ENCODE measurements at places on chromosomes 11 and 22. TPM values are rescaled to one million over a fixed set of nuclear protein-coding genes. Genes with fewer than 3 reads are reported as not detected.
A peak's percentile ranks its signal among the peaks of the same experiment; 100 is the strongest.

GRCh38 chr11:101444851-101445250 lies 139.0 kb downstream of the TRPC6 start:
- H3K4me3 ChIP-seq: no peak overlapping the region
- no peak overlapping the region for H3K27ac ChIP-seq
- H3K4me1 ChIP-seq: peaks cover 35% of the 10 kb centered on the region
- no peak for DNase-seq
- no peaks in the 10 kb centered on the region for H3K36me3 ChIP-seq

- H3K27ac ChIP-seq: peak overlapping the region; percentile 31
- no peak for DNase-seq
- H3K36me3 ChIP-seq: no peaks in the 10 kb centered on the region
- H3K4me1 ChIP-seq: peaks cover 29% of the 10 kb centered on the region
- no peaks in the 10 kb centered on the region for H3K27me3 ChIP-seq
These were observed 829.7 kb upstream of the FAT3 start for GRCh38 chr11:91394727-91395414.

MTCH2 gene
- total RNA-seq: 40.6 TPM

GRCh38 chr11:19951558-19952115 lies 208.6 kb downstream of the DBX1 start:
- H3K27ac ChIP-seq: no peak overlapping the region
- H3K4me3 ChIP-seq: peak overlapping the region; percentile 5
- H3K27me3 ChIP-seq: no peaks in the 10 kb centered on the region
- no peak for DNase-seq

RASL10A gene
- 1.6 TPM for total RNA-seq

DNA sequence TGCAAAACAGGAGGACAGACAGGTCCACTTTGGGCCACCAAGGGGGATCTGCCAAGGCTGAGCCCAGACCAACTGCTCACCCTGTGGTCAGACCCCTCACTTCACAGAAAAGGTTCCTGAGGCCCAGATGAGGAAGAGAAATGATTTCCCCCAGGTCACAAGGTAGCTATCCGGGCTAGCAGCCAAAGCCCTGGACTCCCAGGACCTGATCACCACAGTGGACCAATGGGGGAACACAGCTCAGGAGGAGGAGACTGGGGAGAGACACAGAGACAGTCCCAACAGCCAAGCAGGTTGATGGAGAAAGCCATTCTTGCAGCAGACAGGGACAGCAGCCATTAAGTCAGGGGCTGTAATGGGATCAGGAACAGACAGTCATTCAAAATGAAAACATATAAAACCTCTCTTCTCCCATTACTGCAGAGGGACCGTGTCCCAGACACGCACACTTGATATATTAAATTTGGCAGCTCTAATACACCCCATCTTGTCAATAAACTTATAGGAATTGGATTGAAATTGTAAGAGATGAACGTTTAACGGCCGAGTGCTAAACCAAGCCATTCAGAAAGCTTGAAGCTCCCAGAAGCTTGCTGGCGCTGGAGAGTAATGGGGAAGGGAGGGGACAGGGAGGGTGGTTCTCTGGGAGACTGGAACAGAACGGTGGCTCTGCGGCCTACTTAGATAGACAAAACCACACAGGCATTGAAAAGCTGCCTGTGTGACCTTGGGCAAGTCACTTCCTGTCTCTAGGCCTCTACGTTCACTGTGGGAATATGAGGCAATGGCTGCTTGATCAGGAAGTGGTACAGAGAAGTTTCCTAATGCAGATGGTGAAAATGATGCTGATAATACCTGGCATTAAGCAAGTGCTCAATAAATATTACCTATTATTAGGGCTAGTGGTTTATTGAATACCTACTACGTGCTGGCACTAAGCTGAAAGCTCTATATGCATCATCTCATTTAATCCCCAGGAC lies 16.0 kb downstream of the ZMAT5 start:
- no peaks in the 10 kb centered on the region for H3K27me3 ChIP-seq
- H3K4me3 ChIP-seq: no peak overlapping the region
- no peak for DNase-seq
- no peak overlapping the region for H3K27ac ChIP-seq

DNA sequence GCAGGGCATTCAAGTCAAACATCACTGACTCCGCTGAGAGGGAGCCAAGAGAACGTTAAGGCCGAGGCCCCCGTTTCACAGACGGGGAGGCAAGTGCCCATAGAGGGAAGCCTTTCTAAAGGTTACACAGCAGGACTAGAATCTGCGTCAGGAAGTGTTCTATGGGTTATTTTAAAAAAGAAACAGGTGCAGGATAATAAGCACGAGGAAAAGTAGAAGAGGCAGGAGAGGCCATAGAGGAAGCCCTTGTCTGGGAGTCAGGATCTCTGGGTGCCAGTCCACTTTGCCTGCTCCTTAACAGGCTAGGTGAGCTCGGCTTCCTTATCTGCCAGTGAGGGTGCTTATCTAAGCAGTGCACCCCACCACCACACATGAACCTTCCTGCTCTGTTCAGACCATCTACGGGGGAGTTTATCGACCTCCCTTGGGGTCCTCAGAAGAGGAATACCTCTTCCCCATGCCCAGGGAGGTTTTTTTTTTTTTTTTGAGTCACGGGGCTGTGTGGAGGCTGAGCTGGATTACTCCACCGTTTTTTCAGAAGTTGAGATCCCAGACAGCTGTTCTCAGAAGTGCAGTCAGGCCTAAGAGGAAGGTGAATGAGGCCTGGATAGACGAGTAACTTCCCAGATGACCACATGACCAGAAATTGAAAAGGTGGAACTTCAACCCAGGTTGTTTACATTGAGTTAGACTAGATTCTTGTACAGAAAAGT lies 1.2 kb upstream of the FCHSD2 start:
- H3K36me3 ChIP-seq: peaks cover 5% of the 10 kb centered on the region
- no peaks in the 10 kb centered on the region for H3K27me3 ChIP-seq
- H3K4me3 ChIP-seq: peak overlapping the region; percentile 94
- peak; percentile 50 for DNase-seq

DNA sequence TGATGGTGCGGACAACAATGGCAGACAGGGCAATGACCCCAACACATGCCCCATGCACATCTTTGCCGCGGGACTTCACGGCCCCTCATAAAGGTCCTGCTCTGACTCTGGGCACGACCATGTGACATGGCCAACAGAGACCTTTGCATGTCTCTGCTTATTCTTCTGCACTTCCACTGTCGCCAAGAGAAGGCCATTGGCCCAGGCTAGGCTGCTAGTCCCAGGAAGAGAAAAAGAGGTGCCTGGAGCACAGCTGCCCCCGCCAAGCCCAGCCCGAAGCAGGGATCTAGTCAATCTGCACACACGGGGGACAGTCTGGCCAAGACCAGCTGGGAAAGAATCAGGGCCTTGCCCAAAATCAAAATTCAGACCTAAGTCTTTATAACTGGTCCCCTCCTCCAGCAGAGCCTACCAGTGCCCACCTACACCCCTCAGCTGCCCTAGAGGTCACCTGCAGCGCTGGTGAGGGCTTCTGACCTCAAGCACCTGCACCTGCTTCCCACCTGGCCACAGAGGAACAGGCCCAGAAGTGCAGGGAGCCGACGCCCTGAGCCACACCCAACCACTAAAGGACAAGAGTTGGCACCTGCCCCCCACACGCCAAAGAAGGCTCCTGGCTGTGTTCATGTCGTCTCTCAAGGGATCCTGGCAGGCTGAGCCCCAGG lies 8.1 kb downstream of the SULT4A1 start:
- no peak overlapping the region for H3K4me3 ChIP-seq
- no peaks in the 10 kb centered on the region for H3K4me1 ChIP-seq
- no peaks in the 10 kb centered on the region for H3K36me3 ChIP-seq
- no peak for DNase-seq
- no peaks in the 10 kb centered on the region for H3K27me3 ChIP-seq

GRCh38 chr11:102239911-102240310 lies 77.4 kb upstream of the BIRC3 start:
- H3K27me3 ChIP-seq: no peaks in the 10 kb centered on the region
- peak; percentile 31 for DNase-seq
- H3K4me3 ChIP-seq: no peak overlapping the region

DNA sequence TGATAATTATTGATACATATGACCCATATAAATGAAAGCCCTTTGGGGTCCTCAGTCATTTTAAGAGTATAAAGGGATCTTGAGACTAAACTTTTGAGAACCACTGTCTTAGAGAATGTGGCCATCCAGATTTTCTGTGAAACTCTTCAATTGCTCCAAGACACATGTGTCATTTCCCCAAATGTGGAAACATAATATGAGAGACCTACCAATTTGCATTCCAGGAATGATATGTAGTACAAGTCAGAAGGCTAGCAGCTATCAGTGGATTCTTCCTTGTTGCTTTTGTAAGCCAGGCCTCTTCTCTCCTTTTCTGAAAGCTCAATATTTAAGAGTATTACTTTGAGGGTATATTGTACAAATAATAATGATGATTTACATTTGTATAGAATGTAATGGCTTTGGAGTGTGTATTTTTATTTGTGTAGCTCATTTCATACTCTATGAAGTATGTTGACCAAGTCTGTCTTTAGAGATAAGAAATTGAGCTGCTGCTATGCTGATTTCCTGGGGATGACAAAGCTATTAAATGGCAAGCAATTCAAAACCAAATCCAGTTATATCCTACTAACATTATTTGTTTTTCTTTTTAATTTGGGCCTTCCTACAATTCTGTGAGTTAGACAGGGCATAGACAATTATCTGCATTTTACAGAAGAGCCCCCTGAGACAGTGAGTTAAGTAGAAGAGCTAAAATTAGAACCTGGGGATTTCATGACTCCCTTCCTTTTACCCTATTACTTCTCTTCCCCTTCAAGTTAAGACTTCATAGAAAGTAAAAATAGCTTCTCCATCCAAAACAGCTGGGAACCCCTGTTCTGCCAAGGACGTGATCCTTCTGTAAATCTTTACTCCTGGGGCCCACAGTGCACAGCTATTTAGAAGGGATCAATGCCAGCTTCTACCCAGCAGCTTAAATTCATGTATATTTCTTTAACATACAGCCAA lies 131.9 kb downstream of the WNT11 start:
- no peak for DNase-seq
- no peaks in the 10 kb centered on the region for H3K27me3 ChIP-seq
- peak overlapping the region; percentile 12 for H3K27ac ChIP-seq
- peaks cover 24% of the 10 kb centered on the region for H3K4me1 ChIP-seq
- no peak overlapping the region for H3K4me3 ChIP-seq

OR51B5 gene
- total RNA-seq: not detected

- no peaks in the 10 kb centered on the region for H3K27me3 ChIP-seq
- peak overlapping the region; percentile 76 for H3K4me3 ChIP-seq
- peaks cover 15% of the 10 kb centered on the region for H3K36me3 ChIP-seq
- peak overlapping the region; percentile 97 for H3K27ac ChIP-seq
These were observed 2.7 kb downstream of the NEAT1 start for GRCh38 chr11:65425105-65425970.

- DNase-seq: no peak
- no peaks in the 10 kb centered on the region for H3K4me1 ChIP-seq
- no peaks in the 10 kb centered on the region for H3K27me3 ChIP-seq
- H3K36me3 ChIP-seq: no peaks in the 10 kb centered on the region
- no peak overlapping the region for H3K4me3 ChIP-seq
These were observed 70.8 kb downstream of the BLID start for GRCh38 chr11:122045181-122045586.

DNA sequence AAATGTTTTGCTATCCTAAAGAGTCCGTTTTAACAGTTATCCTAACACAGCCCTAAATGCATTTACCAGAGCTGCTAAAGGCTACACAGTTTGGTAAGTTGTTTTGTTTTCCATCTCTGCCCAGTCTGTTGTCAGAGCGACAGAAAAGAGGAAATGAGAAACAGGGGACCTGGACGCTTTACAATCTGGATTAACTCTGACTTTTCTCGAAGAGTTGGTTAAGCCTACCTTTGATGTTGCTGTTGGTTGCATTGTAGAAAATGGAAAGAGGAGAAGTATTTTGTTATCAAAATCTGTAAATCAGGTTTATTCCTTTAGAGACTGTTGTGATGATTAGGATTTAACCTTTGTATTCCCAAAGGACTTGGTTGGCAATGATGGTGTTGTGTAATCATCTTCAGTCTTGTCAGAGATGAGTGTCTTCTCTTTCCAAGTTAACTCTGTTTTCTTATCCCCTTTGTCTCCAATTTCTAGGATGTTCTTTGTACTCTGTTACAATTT lies 481 bp downstream of the ANGPTL5 start:
- peak overlapping the region; percentile 86 for H3K27ac ChIP-seq
- no peak for DNase-seq

- H3K4me1 ChIP-seq: no peaks in the 10 kb centered on the region
- no peak for DNase-seq
- no peaks in the 10 kb centered on the region for H3K27me3 ChIP-seq
- H3K27ac ChIP-seq: no peak overlapping the region
These were observed 68.1 kb downstream of the PDHX start for GRCh38 chr11:34984514-34984913.

GRCh38 chr11:122743949-122744348 lies 88.4 kb downstream of the UBASH3B start:
- H3K27me3 ChIP-seq: no peaks in the 10 kb centered on the region
- no peaks in the 10 kb centered on the region for H3K36me3 ChIP-seq
- no peak for DNase-seq
- peaks cover 15% of the 10 kb centered on the region for H3K4me1 ChIP-seq
- no peak overlapping the region for H3K27ac ChIP-seq
- no peak overlapping the region for H3K4me3 ChIP-seq

DNA sequence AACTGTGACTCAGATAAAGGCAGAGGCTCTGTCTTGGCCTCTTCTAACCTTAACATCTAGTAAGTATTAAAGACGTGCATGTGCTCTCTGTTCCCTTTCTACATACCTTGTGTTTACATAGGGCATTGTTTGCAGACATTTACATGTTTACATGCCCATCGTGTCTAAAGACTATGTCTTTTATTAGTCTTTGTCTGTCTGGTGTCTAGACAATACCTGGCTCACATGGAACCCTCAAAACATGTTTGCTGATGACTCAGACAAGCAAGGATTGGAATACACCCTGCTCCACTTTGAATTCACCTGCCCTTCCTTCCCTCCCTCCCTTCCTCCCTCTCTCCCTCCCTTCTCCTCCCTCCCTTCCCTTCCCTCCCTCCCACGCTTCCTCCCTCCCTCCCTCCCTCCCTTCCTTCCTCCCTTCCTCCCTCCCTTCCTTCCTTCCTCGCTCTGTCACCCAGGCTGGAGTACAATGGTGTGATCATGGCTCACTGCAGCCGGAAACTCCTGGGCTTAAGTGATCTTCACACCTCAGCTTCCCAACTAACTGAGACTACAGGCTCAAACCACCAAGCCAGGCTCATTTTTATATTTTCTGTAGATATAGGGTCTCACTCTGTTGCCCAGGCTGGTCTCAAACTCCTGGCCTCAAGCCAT lies 23.7 kb upstream of the SORL1-AS1 start:
- H3K36me3 ChIP-seq: no peaks in the 10 kb centered on the region
- DNase-seq: no peak
- H3K4me3 ChIP-seq: no peak overlapping the region
- no peaks in the 10 kb centered on the region for H3K27me3 ChIP-seq
- no peak overlapping the region for H3K27ac ChIP-seq

GRCh38 chr11:44626645-44627044 lies 61.2 kb downstream of the CD82 start:
- peaks cover 49% of the 10 kb centered on the region for H3K4me1 ChIP-seq
- peak overlapping the region; percentile 84 for H3K27ac ChIP-seq
- H3K27me3 ChIP-seq: no peaks in the 10 kb centered on the region
- H3K36me3 ChIP-seq: no peaks in the 10 kb centered on the region
- DNase-seq: peak; percentile 74

All from esophagus muscularis mucosa (tissue), 4 donors.